ENCODE measurements at places on chromosomes 7 and 10.

DNA sequence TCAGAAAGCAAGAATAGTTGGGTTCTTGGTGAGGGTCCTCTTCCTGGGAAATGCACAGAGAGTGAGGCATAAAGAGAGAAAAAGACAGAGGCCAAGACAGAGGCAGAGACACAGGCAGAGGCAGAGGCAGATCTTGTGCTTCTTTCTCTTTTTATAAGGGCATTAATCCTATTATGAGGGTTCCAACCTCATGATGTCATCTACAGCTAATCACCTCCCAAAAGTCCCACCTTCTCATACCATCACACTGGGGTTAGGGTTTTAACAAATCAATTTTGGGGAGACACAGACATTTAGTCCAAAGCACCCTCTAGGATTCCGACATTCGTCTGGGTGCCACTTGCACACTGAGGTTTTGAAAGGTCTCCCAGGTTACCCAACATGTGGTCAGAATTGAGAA lies 17.8 kb downstream of the KCNK18 start:
- DNase-seq, result no peak

DNA sequence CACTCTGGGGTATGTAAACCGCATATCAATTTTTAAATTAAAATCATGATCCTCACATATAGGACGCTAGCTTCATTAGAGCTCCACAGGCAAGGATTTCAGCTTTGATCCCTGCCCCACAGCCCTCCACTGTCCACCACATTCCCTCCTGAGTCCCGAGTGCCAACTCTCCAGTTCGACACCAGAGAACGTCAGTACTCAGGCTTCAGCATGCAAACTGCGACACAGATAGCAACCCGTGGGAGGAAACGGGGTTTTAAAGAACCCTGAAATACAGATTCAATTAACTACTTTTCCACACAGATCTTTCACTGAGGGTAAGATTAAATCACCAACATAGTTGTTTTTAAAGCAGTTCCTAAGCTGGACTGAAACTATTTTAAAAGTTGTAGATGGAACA lies 26.1 kb downstream of the RAPGEF5 start:
- no peak for DNase-seq

DNA sequence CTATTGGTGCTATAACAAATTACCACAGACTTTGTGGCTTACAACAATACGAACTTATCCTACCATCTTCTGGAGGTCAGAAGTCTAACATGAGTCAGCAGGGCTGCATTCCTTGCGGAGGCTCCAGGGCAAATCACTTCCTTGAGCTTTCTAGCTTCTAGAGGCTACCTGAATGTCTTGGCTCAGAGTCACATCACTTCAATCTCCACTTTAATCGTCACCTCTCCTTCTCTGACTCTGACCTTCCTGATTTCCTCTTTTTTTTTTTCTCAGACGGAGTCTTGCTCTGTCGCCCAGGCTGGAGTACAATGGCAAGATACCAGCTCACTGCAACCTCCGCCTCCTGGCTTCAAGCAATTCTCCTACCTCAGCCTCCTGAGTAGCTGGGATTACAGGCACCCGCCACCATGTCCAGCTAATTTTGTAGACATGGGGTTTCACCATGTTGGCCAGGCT lies 44.6 kb upstream of the ANAPC16 start:
- DNase-seq, result no peak

- no peak for DNase-seq
Observed at GRCh38 chr7:45082031-45082830, 6.5 kb downstream of the NACAD start.

- peak; percentile 41 for DNase-seq
Observed at GRCh38 chr7:34718867-34719266, 60.8 kb downstream of the NPSR1 start.

- DNase-seq, result no peak
Observed at GRCh38 chr10:123068087-123068853, 59.5 kb downstream of the ACADSB start.

DNA sequence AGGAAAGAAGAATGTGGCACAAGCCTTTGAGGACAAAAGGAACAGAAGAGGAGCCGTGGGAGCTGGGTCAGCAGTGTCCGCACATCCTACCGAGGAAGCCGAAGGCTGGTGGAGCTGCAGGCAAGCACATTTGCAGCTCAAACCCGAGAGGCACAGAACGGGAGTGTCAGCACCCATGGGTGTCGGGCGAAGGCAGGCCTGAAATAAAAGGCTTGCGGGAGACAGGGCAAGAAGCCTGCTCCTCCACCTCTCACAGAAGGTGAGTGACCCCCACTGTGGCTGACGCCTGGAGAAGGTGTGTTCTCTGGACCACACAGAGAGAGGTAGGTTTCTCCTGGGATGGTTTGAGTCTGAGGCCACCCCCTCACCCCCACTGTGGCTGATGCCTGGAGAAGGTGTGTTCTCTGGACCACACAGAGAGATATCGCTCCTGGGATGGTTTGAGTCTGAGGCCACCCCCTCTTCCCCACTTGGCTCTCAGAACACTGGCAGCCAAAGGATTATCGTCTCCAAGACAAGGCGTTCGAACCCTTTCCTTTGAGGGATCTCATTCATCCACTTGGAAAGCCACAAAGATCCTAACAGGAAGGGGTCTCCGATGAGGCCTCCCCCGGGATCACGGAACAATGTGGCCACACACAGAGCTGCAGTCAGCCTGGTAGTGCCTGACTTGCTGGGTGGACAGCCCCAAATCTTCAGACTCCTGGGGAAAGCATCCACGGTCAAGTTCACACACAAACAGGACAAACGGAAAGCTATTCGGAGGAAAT lies 21.6 kb upstream of the GTPBP4 start:
- no peak for DNase-seq

GRCh38 chr7:30278849-30279652 lies 5.3 kb upstream of the ZNRF2 start:
- DNase-seq, result no peak

DNA sequence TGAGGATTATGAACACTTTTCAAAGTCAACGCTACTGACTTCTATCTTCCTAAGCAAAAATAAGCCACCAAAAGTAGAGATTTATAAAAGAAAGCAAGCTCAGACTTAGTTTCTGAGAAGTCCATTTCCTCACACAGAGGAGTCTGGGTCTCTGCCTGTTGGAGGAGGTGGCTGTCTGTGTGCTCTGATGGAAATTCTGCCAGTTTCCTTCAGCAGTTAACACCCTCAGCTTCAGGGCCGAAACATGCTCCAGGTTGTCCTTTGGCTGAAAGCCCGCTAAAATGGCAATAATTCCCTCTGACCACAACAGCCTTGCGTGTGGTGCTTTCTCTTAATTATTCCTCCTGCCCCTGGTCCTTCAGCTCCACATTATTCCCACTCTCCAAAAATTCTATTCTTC lies 127.8 kb upstream of the LAMB4 start:
- DNase-seq, result no peak

- no peak for DNase-seq
Observed at GRCh38 chr7:132345030-132345429, 231.2 kb downstream of the PLXNA4 start.

DNA sequence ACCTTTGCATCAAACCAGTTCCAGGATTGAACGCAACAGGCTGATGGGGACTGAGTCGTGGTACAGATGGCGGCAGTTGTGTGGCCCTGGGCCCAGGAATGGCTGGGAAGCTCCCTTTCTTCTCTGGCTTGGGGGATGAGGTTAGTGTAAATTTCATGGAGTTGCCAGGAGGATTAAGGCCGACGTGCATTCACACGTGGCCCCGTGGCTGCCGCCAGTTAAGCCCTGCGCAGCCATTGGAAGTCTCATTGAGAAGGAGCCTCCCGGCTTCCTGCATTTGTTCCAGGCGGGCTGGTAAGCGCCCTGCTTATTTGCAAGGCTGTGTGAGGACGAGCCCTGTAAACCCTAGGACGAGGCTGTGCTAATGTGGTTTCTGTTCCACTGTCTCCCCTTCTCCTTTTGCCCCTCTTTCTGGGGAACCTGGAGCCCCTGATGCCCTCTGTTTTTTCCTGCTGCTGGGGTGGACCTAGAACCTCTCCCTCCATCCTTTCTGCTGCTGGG lies 174.7 kb upstream of the TNRC18 start:
- no peak for DNase-seq

- no peak for DNase-seq
Observed at GRCh38 chr7:140391634-140392033, 6.7 kb downstream of the SLC37A3 start.

DNA sequence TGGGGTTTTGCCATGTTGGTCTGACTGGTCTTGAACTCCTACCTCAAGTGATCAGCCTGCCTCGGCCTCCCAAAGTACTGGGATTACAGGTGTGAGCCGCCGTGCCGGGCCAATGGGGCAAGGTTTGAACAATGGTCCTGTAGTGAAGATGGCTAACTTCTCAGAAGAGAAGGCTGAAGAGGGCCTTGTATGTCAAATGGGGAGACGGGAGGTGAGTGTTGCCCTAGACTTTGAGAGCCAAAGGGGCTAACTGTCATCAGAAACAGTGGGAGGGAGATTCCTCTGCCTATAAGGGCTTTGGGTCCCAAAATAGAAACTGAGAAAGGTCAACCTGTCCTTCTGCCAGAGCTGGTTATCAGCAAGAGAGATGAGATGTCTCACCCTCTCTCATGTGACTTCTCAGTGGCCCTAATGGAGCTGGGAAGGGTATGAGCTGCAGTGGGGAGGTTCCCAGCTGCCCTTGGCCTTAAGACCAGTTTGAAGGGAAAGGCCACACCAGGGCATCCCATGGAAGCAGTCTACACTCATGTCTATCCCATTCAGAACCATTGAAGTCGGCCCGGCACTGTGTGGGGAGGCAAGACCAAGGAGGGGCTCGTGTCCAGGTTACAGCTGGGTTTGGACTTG lies 1.3 kb upstream of the SAMD8 start:
- DNase-seq, result no peak

DNA sequence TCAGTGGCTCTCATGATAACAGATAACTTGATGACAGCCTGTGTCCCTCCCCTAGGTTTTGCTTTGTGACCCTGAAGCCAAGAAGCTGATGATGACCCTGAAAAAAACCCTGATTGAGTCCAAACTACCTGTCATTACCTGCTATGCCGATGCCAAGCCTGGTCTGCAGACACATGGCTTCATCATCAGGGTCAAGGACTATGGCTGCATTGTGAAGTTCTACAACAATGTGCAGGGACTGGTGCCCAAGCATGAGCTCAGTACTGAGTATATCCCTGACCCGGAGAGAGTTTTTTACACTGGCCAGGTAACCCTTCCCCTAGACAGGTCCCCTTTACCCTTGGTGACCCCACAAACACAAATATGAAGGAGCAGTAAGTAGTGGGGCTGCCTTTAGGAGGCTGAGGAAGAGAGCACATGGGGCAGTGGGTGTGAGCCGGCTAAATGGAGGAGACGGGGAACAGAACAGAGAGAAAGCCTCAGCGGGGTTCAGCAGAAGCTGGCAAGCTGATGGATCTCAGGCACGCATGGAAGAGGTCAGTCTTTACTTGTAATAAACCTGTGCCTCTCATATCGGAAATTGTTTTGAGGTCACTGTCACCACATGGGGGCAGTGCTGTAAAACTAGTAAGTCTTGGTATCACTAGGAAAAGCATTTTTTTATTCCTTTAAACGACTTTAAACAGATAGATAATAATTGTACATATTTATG lies 20.2 kb downstream of the PDCD11 start:
- DNase-seq, result peak; percentile 54

DNA sequence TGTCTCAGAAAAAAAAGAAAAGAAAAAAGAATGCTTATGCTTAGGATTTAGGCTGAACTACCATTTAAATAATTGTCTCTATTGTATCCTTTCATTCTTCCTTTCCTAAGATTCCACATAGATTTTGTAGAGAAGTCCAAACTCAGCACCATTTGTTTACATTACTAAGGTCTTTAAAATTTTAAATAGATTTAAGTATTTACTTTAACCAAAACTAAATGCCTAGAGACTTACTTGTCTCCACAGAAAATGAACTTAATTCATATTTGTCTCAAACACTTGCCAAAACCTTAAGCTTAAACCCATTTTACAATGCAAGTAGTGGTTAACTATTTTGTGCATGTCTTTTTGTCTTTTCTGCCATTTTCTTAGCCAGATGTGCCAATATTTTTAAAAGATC lies 54.1 kb upstream of the ABI1 start:
- no peak for DNase-seq

- DNase-seq, result no peak
Observed at GRCh38 chr7:101116898-101117297, 10.0 kb upstream of the SERPINE1 start.

GRCh38 chr7:101138213-101138870 lies 11.4 kb downstream of the SERPINE1 start:
- peak; percentile 92 for DNase-seq

DNA sequence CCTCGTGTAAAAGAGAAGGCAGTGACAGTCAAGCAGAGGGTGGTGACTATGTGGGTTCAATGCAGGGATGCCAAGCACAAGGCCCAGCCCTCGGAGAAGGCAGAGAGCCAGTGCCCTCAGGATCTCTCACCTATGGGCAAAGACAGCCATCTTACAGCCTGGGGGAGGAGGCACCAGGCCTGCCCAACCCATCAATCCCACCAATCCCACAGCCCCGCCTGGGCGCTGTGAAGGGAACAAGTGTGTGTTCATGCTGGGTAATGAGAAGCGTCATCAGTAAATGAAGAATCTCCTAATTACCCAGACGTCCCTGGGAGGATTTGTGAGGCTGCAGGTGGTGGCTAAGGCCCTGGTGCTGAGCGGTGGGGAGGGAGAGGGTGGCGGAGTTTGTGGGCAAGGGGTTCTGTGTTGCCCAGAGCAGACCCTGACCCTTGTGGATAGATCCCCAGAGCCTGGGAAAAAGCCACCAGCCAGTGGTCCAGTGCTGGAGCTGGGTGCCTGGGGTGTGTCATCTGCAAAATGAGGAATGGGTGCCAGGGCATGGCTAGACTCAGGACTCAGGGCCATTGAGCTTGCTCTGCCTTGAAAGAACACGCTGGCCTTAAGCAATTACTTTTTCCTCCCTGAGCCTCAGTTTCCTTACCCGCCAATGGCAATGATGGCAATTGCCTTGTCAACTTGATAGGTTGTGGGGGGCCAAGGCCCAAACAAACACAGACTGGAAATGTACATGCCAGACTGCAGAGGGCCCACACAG lies 128.1 kb upstream of the UNC5B start:
- no peak for DNase-seq

Data from activated CD4-positive, alpha-beta T cell treated with anti-CD3 and anti-CD28 coated beads, Interleukin-2, Interleukin-6, amounts not matched to agents 100 ng/mL and 50 ng/mL, durations not matched to agents 16 hours and 8 hours (primary cell).